ENCODE measurements at places on chromosomes 2 and 18.

- no peak for DNase-seq
These were observed 84.8 kb downstream of the ACAA2 start for GRCh38 chr18:49728542-49728941.

GRCh38 chr18:37156330-37156942, 327.5 kb downstream of the KIAA1328 start:
- no peak for DNase-seq

DNA sequence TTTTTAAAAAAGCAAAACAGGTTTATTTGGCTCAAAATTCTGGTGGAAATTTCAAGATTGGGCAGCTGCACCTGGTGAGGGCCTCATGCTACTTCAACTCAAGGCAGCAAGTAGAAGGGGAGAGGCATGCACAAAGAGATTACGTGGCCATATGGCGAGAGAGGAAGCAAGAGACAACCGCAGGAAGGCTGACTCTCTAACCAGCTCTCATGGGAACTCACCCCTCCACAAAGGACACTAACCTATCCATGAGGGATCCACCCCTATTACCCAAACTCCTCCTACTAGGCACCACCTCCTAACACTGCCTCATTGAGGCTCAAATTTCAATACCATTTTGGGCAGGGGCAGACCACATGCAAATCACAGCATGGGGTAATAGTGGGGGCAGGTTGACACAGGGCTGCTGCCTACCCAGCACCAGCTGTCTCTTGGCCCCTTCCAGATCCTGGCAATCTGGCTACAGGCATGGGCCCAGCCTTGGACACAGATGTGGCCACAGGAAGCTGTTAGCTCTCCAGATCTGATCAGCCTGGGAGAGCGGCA, 2.0 kb upstream of the CAPN10 start:
- peak; percentile 65 for DNase-seq

DNA sequence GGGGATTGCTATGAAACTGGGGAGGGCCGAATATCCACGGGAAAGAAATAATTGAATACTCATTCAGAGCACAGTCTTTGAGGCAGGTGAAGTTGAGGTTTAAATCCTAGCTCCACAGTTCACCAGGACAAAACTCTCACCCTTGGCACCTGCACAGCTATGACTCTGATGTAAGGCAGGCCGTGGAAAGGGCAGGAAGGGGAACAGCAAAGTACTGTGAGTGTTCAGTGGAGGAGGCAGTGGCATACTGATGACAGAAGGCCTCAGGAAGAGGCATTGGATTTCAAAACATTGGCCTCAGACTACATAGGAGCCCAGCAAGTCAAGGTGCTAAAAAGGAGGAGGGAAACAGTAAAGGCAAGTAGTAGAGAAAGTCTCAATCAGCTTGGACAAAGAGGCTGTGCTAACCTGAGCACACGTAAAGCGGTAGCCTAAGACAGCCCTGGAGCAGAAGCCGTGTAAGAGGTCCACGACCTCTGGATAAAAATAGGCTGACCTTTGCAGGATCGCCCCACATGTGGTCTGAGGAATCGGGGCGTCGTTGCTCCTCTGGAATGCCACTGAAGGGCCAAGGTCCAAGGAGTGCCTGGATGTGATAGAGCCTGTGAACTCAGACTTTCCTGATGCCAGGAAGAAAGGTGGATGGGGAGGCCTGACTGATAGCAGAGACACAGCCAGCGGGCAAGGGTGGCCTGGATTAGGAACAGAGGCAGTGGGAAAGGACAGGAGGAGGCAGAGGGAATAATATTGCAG, 243.6 kb downstream of the PID1 start:
- no peak for DNase-seq

DNA sequence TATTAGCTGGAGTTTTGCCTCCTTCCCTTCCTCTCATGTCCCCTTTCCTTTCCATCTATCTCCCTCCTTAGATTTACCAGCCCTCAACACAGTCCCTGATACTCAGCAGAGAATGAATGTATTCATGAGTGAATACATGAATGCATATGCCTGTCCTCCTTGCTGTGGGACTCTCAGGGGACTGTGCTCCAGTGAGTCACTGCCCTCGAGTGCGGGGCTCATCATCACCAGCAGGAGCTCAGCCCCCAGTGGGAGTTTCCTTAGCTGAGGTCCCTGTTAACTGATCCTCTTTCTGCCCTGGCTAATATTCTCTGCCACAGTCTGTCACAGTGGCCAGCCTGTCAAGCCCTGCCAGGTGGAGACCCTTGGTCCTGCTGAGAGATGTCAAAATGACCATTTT, 104.9 kb upstream of the LHCGR start:
- no peak for DNase-seq

DNA sequence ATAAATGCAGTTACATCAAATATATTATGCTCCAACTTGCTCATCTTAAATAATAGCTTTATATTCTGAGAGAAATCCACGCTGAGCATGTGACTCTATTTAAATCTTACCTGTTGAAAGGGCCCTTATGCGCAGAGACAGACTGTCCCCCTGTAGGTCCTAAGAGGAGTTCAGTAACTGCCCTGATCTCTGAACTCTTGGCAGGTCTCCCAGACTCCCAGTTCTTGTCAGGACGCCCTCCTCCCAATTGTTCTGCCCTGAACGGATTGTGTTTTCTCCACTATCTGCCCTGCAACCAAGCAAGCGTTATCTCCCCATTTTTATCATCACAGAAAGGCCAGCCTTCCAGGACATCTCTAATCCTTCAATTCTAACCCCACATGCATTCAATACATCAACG, 954.6 kb downstream of the TSN start:
- DNase-seq: no peak

GRCh38 chr2:84676295-84676694, 160.0 kb downstream of the DNAH6 start:
- no peak for DNase-seq

DNA sequence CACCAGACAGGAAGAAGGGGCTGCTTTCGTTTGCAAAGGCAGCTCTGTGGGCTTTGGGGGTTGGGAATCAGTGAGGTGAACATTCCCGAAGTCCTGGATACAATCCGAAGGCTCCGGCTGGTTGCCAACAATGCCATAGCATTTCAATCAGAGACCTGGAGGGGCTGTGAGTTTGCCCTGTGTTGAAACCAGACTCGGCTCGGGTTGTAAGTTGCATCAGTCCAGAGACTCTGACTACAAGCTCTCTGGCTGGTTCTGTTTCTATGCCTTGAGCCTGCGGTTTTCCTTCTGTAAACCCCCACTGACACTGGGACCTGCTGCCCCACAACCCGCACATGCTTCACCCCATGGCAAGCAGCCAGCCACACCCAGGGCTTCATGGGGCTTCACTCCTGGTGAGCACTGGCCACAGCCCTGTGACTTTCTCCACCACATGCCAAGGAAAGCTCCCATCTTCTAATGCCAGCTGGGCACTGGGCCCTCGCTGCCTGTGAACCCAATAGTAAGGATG, 85.7 kb upstream of the ODC1 start:
- peak; percentile 94 for DNase-seq

DNA sequence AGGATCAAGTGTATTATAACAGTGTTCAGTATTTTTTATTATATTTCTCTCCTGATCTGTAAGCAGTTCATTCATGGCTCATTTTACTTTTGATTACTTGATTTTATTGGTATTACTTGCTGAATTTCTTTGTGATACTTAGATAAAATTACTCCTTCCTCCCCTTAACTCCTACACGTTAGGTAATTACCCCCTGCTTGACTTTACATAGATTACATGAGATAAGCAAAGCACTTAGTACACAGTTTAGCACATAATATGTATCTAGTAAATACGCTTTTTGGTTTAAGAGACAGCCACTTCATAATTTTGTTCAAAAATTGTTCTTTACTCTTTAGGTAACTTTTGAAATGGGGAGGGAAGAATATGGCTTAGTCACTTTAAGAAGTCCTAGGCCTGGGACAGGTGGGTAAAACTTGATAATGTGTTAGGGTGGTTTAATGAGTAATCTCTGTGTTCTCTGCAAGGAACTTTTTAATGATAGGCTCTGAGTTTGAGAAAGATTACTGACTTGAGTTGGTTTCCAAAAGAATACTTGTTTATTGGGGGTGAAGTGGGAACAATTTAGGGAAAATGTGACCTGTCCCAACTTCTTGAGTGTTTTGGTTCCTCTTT, 80.9 kb downstream of the NCOA1 start:
- no peak for DNase-seq

DNA sequence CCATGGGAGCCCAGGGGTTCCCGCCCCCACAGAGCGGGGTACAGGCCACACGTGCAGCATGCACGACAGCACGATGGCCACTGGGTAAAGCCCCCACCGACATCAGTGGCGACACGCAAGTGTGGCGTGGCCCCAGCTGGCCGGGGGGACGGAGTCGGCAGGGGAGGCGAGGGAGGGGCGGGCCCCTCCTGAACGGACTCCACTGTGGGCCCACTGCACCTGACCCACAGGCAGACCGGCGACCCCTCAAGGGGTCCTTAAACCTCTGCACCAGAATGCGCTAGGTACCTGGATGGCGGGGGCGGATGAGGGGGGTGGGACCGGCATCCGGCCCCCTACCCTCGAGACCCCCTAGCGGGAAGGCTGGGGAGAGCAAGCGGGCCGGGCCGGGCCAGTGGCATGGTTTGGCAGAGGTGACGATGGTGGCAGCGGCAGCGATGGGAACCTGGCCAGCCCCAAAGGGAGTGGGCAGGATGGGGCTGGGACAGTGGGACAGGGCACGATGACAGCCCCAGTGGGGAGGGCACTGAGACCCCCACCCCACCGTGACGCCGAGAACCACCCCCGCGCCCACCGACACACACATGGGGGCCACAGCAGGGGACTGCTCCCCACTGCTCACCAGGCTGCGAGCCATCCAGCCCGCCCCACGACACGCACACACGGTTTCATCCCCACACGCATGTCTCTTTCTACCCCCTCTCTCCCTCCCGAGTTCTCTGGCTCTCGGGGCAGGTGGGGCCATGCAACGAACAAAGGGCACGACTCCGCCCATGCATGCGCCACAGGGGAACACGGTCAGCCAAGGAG, 91.9 kb upstream of the ANKRD30BL start:
- no peak for DNase-seq

DNA sequence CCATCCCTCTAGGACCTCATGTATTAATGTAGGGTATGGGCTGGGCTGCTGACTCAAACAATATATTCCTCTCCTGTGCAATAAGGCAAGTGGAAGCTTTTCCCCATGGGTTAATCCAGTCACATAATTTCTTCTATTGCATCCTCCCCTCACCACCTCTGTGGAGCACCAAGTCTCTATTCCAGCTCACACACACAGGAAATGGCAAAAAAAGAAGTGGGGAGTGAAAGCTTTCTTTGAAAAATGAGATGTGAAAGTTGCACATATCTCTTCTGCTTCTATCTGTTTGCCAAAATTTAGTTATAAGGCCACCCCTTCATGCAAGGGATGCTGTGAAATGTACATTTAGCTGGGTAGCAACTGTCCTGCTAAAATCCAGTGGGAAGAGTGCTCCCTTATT, 121.3 kb downstream of the CDC42EP3 start:
- DNase-seq: no peak

- no peak for DNase-seq
These were observed 22.5 kb downstream of the DRC1 start for GRCh38 chr2:26424221-26424620.

GRCh38 chr2:54492335-54492734, 36.2 kb downstream of the SPTBN1 start:
- no peak for DNase-seq

DNA sequence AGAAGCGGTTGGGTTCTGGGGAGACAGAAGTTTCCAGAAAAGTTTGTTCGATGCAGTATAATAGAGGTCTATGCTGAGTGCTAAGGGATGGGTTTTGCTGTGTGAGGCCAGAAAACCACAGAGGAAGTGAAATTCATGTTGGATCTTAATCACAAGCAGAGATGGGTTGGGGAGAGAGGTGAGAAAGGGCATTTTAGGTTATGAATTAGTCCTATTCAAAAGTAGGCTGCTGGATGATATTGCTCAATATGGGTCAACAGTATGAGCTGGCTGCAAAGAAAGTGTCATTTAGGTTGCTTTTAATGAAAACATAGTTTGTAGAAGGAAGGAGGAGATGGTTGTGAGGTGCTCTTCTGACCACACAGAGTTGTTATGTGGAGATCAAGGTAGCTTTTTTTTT, 118.8 kb upstream of the LHCGR start:
- no peak for DNase-seq

GRCh38 chr2:149063177-149063576, 24.7 kb downstream of the LYPD6B start:
- DNase-seq: no peak

- no peak for DNase-seq
These were observed 144.7 kb upstream of the CREB1 start for GRCh38 chr2:207385076-207385475.

- DNase-seq: no peak
These were observed 122.1 kb downstream of the SH3BP4 start for GRCh38 chr2:235073868-235074413.

- no peak for DNase-seq
These were observed 11.6 kb downstream of the TRPM8 start for GRCh38 chr2:233928594-233929351.

DNA sequence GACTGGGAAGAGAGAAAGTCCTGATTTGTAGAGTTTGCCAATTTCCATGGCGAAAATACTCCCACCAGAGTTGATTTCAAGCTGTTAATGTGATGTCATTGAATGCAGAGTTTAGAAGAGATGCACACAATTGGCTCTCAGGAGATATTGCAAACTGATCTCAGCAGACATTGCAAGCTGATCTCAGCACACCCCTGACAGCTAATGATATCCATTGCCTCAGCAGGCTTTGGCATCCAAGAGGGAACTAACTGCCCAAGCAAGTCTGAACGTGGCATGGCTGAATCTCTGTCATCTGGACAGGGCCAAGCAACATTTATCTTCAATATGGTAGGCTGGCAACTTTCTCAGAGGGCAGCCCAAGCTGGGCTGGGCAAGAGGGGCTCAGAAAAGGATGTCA, 78.4 kb upstream of the CYP1B1 start:
- DNase-seq: no peak

DNA sequence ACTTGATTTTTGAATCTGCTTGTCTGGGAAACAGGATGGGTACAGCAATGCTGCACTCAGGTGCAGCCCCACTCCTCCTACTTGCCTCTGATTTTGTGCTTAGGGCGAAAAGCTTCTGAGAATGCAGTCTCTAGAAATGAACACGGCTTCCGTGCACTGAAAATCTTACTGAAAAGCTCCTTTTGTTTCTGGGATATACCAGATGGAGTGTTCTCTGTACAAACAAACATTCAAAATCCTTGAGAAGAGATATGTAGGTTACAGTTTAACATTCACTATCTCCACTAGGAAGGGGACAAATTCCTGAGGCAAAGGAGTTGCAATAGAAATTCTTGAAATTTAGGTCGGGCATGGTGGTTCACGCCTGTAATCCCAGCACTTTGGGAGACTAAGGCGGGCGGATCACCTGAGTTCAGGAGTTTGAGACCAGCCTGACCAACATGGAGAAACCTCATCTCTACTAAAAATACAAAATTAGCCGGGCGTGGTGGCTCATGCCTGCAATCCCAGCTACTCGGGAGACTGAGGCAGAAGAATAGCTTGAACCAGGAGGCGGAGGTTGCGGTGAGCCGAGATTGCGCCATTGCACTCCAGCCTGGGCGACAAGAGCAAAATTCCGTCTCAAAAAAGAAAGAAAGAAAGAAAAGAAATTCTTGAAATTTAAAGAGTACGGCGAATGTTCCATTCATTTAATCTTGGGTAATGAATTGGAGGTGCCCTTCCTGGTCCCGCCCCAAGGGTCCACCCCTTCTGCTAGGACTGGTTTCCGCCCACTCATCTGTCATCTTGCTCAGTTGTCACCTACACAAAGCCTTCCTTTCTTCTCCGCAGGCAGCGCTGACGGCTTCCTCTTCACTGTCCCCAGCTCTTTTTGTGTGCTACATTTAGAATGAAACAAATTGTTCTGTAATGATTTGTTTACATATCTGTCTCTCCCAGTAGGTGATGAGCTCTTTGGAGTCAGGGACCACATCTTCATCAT, 92.4 kb downstream of the SOCS6 start:
- DNase-seq: peak; percentile 70

- DNase-seq: no peak
These were observed 30.2 kb upstream of the GPR55 start for GRCh38 chr2:230955163-230955737.

Measured in Caki2 (cell line).